ENCODE measurements at places on chromosomes 6 and 20.

- DNase-seq = no peak
Measured at GRCh38 chr6:89413006-89413400, 930 bp upstream of the RRAGD start.

- no peak for DNase-seq
Measured at GRCh38 chr6:41191569-41191968, 9.4 kb downstream of the TREML2 start.

GRCh38 chr6:28653876-28654275 is 128.2 kb downstream of the GPX5 start:
- no peak for DNase-seq

GRCh38 chr6:90488816-90489215 is 98.1 kb downstream of the MAP3K7 start:
- DNase-seq = no peak

DNA sequence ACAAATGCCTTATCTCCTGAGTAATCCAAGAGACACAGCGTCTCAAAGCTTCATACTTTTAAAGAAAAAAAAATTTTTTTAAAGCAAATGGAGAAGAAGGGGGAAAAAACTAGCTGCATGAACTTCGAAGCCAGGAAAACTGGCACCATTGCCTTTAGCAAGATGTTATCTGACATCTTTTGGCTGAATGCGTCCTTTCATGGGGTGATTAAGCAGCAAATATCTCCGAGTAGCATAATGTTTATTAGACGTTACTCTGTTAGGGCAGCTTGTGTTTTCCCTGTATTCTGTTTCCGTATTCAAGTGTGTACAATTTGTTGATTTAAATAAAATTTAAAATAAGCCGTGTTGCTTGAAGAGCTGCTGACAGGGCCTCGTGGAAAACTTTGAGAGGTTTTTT is 76.5 kb upstream of the TSHZ2 start:
- no peak for DNase-seq

DNA sequence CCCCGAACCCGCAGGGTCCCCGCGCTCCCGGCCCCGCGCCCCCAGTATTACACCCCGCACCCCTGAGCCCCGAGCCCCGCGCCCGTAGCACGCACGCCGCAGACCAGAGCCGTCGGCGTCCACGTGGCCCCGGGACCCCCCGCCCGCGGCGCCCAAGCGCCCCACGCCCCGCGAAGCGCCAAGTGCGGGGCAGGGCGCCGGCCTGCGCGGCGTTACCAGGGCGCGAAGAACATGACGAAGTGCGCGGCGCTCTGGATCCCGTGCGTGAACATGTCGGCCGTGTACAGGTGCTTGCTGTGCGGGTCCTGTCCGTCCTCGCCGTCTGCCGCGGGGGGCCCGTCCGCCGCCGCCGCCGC is 312 bp downstream of the TXNDC5 start:
- DNase-seq = no peak

GRCh38 chr20:40860487-40860902 is 168.1 kb upstream of the TOP1 start:
- DNase-seq = no peak

GRCh38 chr20:63295846-63296245 is 2.9 kb downstream of the COL20A1 start:
- DNase-seq = no peak

GRCh38 chr6:112320561-112321318 is 26.4 kb upstream of the RFPL4B start:
- no peak for DNase-seq

- no peak for DNase-seq
Measured at GRCh38 chr6:37174515-37175331, 4.8 kb downstream of the PIM1 start.

GRCh38 chr6:140380427-140381218 is 1006.2 kb upstream of the CITED2 start:
- DNase-seq = no peak

- DNase-seq = no peak
Measured at GRCh38 chr20:58640446-58640845, 10.6 kb upstream of the STX16 start.

DNA sequence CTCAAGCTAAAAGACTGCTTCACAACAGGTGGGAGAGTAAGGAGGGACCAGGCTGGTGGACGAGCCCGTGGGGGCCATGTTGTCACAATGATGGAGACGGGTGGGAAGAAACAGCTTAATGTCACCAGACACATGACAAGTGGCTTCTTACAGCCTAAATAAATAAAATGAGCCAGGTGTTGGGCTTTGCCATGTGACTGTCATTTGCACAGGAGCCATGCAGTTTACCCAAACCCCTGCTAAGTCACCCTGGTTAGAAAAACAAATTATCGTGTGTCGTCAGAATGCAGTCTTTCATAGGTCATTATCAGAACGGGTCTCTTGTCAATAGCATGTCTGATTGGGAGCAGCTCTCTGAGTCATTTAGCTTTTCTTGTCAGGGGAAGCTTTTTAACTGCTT is 18.5 kb downstream of the BTBD3 start:
- DNase-seq = no peak

DNA sequence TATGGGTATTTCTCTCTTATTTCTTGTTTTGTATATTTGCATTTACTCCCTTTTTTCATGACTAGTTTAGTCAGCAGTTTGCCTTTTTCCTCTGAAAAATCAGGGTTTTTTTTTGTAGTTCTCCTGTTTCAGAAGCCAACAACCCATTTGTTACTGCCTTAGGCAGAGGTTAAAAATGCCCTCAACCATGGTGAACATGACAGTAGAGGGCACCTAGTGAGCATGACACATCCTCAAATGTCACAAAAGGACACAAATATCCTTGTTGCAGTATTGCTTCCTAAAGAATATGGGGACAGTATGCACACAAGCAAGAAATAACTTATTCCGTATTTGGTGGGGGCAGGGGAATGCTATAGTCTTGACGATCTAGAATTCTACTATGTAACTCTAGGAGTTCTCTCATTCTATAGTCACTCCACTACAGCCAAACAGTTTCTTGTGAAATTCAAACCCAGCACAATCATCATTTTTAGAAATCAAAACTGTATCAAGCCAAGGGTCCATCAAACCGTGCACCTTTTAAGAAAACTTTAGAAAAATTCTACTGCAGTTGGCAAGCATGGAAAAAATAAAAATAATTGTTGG is 47.0 kb downstream of the GOPC start:
- no peak for DNase-seq

DNA sequence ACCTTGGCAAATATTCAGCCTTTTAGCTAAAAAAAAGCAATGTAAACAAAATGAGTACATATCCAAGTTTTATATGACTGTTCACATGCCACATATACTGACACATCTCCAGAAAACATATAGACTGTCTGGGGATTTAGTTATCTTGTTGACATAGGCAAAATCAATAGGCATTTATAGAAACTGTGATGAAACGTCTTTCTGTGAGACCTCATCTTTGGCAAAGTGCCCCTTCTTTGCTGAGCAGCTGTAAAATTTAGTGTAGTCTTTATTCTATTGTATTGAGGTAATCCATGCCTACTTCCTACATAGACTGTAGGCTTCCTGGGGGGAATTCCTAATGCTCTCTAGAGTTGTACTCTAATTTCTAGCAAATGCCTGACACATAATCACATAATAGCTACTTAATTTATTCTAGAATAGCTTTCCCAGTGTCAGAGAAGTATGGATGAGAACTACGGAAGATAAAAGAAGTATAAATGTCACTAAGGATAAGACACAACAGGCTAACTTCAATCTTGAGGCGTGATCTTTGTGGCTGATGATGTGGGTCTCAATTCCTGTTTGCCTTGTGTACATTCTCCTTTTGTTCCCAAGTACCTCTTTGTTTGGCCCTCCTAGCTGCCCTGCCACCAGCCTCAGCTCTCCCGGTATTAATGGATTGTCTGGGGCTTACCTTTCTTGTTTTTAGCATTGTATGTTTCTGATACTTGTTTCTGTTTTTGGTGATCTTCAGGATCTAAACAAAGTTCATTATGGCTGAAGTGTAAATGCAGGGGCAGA is 30.6 kb downstream of the PTCHD4 start:
- DNase-seq = no peak

DNA sequence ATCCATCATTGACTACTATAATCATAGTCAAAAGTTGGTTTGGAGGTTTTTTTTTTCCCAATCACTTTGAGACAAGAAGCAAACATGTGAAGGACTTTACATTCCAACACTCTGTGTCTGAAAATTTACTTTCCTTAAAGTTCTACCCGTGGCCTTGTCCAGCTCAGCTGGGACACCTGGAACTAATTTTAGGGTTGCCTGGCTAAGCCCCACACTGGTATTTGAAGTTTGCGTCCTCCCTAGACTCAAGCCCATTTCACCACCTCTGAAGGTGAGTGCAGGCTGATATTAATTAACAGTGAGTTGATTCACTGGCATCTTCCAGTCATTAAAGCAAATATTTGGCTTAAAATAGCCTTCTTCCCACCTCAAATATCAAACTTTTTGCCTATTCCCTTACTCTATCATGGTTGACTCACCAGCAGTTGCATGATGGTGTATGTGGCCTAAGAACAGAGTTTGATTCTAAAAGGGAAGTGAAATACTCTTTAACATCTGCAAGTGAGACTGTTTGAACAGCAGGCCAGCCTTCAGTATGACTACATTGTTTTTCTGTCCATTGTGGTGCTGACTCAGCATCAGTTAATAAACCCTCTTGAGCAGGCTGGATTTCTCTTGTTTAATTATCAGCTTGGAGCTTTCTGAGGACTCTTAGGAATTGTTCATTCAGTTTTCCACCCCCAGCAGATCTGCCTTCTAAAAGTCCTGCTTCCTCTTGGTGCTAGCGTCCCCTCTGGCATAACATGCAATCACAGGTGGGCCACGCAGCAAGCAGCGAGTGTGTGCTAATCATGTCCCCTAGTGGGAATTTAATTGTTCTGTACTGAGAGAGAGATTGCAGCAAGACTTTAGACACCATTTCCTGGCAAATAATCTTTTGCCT is 1.8 kb upstream of the PRDM1 start:
- no peak for DNase-seq

DNA sequence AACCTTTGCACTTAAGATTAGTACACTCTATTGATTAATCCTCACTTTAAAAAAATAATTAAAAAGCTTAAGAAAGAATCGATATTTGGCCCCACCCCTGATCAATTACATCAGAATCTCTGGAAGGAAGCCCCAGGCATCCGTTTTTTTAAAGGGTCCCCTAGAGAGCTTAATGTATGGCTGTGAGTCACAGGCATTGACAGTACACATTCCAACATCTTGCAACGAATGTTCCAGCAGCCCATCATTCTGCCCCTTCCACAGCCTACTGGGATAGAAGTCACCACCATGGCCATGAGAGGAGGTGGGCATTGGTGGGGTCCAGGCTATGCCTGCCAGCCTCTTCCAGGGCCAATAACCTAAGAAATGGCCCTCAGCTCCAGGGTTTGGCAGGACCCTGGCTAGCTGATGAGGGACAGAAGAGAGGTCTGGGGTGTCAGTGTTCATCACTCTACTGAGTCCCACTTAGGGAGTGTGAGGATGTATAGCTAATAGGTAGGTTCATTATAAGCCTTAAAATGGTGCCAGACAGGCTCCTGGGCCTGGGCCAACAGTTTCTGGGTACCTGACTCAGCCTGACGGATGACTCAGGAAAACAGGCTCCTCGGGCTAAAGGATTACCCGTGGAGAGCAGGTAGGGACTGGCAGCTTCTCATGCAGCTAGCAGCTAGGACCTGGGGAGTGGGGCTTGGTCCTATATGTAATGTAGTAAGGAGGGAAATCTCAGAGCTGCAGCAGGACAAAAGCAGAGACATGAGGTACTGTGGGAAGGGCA is 40.4 kb downstream of the MDGA1 start:
- DNase-seq = no peak

GRCh38 chr20:37276494-37277252 is 12.8 kb upstream of the MANBAL start:
- DNase-seq = no peak

DNA sequence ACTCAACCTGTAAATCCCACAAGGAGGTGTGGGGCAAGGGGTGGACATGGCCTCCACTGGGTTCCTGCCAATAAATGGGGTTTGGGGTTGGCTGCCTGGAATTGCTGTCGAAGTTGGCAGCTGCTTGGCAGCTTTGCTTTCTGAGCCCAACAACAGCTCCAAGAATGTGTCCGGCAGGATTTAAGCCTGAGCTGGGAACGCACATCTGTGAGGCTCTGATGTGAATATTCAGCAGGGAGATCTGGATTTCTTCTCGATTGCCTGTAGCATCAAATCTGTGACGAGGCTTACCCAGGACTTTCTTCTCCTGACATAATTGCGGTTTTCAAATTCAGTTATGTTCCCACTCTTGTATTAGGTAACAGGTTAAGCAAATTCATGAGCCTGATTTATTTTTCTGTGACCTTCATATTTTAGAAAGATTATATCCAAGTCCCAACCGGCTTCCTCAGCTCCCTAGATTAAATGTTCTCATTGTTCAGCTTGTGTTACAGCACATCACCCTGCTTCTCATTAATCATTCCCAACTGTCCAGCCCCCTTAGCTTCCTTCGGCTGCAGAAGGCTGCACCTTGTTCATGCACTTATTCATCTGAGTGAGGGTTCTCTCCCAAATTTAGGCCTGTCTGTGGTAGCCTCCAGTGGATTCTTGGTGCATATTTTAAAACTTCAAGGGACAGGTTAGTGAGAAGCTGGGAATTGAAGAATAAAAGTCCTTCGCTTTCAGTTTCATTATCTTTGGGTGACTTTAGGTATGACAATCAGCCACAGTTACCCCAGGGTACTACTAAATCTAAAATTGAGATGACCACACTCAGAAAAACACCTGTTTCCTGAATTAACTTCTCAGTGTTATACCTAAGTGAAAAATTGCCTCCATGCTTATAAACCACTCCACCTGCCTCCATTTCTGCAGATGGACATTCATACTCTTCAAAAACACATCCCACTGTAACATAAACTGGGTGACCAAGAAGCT is 310.0 kb downstream of the ESR1 start:
- DNase-seq = no peak

GRCh38 chr6:26158581-26159356 is 71.5 kb downstream of the HFE start:
- DNase-seq = no peak

DNA sequence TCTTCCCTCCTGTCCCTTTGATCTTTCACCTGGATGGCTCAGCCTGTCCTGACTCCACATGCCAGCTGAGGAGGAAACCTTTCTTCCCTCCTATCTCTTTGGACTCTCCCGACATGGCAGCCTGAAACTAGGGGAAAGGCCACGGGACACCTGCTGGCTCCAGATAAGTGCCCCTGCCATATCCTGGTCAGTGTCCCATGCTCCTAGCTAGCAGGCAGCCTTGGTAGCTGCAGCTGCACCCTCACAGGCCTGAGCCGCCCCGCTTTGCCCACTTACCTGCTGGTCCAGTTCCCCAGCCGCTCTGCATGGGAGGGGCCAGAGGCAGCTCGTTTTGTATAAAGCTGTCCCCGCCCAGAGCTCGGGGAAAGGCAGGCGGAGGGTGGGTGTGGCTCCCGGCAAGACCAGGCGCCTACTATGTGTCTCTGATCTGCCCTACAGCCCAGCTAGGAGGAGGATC is 7.4 kb upstream of the SLC52A3 start:
- no peak for DNase-seq

- no peak for DNase-seq
Measured at GRCh38 chr20:47749339-47749738, 35.9 kb downstream of the SULF2 start.

DNA sequence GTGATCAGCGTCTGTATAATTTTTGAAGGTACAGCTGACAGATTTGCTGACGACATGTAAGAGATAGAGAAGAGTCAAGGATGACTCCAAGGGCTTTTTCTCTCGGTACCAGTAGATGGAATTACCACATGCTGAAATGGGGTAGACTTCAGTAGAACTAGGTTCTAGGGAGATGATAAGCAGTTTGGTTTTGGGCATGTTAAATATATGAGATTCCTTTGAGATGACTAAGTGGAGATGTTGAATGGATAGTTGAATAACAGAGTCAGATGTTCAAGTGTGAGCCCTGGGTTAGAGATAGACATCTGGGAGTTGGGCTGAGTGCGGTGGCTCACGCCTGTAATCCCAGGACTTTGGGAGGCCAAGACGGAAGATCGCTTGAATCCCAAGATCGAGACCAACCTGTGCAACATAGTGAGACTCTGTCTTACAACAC is 50.0 kb downstream of the PHF20 start:
- DNase-seq = no peak

Measured in activated T-cell treated with anti-CD3 and anti-CD28 coated beads for 4 hours (primary cell).